Neural progenitor cell (in vitro differentiated cells): ENCODE measurements at places on chromosomes 2 and 18.
A peak's percentile ranks its signal among the peaks of the same experiment; 100 is the strongest.

DNA sequence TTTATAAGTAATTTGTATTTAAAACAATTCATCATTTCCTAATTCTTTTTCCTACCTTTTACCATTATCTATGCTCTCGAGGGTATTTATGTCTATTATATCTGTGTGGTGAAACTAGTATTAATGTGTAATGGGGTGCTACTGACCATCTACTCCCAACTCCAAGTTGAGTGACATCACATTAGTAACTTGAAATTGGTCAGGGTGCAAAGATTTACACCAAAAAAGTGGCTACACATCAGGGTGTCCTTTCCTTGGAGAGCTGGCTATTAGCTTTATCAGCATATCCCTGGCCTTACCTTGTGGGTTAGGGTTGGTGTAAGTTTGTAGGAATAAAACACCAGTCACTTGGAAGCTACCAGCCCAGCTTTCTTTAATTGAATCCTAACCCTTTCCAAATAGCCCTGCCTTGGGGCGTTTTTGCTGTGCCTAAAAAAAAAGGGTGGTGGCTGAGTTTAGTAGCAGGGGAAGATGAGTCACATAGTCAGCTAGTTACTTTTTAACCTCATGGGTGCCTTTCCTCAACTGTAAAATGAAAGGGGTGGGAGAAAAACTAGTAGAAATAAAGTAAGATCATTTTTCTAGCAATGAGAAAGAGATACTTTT is 14.0 kb downstream of the ANXA4 start:
- no peak for DNase-seq

- DNase-seq, result no peak
Observed at GRCh38 chr18:13254971-13255927, 36.7 kb downstream of the LDLRAD4 start.

GRCh38 chr18:24656551-24657443 is 196.4 kb downstream of the HRH4 start:
- DNase-seq, result no peak

- DNase-seq, result no peak
Observed at GRCh38 chr2:29269765-29270109, 154.5 kb downstream of the CLIP4 start.

DNA sequence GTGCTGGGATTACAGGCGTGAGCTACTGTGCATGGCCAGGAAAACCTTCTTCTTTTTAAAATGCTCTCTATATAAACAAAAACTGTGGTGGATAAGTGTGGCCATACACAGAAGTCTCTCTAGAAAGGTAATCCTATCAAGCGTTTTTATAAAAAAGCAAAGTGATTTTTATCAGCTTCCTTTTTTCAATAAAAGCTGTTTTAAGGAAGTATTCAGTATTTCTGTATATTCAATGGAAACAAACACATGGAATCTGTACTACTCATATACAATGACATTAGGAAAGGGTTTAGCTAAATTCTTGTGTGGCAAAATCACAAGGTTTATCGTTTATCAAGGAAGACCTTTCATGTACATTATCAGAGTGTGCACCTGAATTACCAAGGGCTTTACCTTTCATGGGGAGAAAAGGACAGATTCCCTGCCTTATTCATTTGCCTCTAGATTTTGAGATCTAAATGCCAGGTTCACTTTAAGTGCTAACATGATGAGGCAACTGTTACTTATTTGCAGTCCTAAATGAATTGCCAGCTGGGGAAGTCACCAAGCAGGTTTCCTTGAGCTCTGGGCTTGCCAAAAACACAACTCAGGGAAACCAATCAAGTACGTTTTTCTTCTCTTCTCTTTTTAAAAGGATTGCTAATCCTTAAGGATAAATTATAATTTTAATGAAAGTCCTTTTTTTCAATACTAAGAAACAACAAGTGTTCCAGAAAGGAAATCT is 70.8 kb downstream of the RTN4 start:
- no peak for DNase-seq

- DNase-seq, result no peak
Observed at GRCh38 chr2:196200557-196200956, 29.2 kb upstream of the STK17B start.

GRCh38 chr2:23510471-23510870 is 125.5 kb downstream of the KLHL29 start:
- DNase-seq, result no peak

DNA sequence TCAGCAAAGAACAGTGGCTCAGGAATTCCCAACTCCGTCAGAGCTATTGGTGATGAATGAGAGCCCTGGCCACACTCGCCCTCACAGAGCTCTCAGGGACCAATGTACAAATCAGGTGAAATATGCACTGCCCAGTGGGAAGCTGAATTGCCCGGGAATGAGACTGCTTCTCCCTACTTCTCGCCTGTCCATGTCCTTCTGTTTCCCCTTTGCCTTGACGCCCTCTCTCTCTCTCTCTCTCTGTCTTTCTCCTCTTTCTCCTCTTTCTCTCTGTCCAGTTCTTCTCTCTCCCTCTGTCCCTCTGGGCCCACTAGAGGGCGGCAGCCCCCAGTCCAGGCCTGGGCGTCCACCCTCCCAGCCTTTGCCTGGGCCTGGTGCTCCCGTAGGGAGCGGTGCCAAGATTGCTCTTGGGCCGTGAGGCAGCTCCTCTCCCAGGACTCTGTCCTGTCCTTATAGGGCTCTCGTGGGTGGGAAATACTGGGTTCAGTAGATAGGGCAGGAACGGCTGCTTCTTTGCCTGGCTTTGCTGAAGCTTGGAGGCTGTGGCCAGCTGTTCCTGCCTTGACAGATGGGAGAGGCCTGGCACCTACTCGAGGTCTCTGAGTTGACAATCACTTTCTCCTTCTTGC is 28.4 kb upstream of the PUM2 start:
- peak; percentile 86 for DNase-seq

DNA sequence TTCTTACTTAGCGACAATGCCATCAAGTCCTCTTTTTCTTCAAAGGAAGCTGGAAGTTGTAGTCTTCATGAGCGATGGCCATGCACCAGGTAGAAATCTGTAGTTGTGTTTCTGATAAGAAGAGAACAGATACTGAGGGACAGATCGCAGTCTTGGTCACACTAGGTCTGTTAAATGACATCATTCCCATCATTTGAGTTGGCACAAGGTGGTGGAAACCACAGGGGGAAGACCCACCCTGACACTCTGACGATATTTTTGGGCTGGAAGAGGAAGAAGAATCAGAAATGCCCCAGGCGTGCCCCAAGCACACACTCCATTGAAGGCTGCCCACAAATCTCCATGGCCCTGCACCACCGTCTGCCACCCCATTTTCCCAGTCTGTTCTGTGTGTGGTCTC is 89.0 kb upstream of the BOD1L2 start:
- DNase-seq, result no peak

DNA sequence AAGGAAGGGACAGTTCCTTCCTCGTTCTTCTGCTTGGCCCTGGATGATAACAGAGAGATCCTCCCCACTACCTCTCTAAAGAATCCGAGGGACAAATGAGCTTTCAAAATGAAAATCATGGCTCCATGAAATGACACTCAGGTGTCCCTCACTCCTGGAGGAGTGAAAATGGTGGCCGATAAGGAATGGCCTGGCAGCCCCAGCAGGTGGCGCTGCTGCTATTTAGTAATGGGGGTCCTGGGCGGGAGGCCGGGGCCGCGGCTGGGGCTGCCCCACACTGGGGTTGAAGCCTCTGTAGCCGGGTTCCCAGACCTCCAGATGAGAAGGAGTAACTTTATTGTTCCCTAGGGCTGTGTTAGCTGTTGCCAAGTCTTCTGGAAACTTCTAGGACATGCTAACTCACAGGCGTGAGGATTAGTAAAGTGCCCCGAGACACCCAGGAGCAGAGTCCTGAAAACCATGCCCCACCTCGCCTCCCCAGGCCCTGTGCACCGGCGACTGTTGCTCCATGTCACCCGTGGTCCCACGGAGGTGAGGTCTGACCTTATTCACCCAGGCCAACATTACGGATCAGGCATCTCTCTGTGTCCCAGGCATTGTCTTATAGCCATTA is 138.0 kb downstream of the CTIF start:
- DNase-seq, result peak; percentile 92

DNA sequence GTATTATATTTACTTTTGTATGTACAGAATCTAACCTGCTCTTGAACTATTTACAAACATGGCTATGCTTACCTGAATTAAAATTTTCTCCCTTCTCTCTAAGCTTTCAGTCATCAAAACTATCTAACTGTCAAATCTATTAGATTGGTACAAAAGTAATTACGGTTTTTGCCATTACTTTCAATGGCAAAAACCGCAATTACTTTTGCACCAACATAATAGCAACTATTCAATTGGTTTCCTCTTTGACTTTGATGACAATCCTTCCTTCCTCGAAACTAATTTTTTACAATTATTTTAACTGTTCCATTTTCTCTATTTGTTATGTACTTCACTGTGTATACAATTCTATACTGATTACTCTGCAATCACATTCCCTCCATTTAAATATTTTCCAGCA is 1019.4 kb upstream of the CDH2 start:
- no peak for DNase-seq

DNA sequence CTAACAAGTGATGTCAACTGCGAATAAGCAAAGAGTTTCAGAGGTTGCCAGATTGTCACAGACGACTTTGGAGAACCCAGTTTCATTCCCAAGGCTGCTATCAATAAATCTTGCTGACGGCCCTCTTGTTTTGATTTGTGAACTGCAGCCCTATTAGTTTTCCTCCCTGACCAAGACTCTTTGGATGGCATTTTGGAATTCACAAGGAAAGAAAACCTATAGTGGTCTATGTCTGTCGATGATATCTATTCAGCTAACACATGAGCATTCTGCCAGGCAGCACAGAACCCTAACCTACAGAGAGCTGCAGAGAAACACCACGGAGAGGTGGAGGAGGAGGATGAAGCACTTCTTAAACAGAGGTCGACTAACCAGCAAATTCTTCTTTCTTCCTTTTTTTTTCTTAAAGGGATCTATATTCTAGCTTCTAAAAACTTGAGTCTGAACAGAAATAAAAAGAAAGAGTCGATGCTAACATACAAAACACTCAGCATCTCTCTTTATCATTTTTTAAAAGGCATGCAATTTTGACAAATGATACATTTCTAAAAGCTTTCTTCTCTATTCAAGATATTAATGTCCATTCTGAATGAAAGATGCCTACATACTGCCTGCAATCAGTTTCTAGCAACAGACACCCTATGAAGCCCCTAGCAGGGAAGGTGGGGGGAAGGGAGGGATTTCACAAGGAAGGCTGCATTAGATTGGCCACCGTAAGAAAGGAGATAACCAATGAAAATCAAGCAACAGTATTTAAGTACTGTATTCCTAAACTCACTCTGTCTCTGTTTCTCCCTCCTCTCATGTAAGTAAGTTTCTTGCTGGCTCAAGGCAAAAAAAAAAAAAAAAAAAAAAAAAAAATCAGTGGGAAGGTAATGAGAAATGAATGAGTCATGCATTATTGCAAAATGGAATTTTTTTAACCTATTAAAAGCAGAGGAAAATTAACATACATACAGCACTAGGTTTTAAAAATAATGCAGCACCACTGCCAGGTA is 83.0 kb upstream of the CHRNA1 start:
- DNase-seq, result peak; percentile 74

DNA sequence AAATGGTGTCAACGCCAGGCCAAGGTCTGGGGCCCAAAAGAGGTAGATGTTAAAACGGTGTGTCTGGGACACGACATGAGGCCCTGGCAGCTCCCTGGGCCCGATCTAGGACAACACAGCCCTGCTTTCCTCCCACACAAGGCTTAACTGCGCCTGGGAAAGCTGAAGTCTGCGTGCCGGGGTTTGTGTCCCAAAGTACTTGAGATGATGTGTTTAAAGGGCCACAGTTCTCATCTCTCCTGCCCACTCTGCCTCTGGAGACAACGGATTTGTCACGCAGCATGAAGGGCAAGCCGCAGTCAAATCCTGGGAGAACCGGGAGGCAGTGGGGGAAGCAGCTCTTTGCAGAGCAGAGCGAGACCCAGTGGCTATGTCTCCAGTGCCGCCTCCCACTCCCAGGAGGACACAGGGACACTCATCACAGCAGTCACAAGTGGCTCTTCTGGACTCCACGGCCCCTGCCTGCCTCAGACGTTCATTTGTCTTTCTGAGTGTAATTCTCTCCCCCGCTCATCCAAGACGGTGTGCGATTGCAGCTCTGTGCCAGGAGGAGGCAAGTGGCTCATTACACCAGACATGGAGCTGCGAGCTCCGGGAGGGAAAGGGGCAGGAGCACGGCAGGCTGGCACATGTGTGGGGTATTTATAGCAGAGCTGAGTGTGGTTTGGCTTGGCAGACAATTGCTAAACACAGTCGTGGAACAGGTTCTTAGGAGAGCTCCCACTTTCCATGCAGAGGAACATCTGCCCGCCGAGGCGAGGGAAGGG is 57.7 kb upstream of the SEMA4C start:
- no peak for DNase-seq

DNA sequence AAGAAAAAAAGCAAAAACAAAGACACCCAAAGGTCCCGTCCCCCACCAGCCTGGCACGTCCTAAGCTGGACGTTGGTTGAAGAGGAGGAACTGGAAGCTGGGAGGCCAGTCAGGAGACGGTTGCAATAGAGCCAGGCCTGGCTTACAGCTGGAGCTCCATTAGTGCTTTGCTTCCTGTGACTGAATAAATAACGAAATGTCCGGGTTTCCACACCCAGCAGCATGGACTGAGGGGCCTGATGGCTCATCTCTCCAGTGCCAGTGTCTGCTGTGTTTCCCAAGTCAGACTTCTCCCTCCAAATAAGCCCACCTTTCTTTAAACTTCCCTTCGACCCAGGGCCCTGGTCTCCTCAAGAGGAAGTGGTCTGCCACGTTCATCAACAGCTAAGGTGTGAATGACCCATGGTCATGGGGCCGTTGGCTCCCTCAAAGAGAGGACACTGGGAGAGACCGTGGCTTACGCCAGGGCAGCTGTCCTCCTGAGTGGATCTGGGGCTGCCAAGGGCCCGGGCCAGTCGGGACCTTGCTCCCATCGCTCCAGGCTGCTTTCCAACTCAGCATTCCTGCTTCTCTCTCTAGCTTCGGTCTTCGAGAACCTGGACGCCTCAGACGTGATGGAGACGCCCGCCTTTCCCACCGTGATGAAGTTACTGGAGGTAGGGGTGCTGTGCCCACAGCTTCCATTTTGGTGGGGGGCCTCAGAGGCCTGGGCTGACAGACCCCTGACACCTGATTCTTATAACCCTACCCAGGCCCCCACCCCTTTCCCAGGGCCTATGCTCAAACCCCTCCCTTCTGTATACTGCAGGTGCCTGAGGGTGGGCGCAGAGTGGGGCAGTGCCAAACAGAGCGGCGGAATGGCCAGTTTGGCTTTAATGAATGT is 44.9 kb downstream of the MYO7B start:
- DNase-seq, result no peak

DNA sequence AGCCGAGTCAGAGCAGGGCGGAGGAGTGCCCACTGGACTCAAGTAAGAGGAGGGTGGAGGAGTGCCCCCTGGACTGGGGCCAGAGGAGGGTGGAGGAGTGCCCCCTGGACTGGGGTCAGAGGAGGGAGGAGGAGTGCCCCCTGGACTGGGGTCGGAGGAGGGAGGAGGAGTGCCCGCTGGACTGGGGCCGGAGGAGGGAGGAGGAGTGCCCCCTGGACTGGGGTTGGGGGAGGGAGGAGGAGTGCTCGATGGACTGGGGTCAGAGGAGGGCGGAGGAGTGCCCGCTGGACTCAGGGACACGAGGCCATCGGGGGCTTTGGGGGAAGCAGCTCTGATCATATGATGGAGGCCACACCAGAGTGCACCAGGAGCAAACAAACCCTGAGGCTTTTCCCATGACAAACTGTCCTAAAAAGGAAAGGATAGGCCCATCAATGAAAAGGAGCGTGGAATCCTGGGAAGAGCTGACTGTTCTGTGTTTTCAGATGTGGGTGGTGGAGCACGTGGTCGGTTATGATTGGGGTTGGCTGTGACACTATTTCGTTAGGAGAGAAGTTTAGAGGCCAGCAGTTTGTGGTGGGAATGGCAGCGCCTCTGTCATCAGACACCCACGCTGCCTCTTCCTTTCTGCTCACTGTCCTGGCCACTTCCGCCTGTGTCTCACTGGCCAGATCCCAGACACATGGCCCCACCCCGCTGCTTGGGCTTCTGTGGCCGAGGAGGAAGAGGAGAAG is 24.5 kb upstream of the HPCAL1 start:
- no peak for DNase-seq
